CD4-positive, alpha-beta T cell treated with Interleukin-4 for 4 hours (primary cell): ENCODE measurements at places on chromosomes 3 and 15.

DNA sequence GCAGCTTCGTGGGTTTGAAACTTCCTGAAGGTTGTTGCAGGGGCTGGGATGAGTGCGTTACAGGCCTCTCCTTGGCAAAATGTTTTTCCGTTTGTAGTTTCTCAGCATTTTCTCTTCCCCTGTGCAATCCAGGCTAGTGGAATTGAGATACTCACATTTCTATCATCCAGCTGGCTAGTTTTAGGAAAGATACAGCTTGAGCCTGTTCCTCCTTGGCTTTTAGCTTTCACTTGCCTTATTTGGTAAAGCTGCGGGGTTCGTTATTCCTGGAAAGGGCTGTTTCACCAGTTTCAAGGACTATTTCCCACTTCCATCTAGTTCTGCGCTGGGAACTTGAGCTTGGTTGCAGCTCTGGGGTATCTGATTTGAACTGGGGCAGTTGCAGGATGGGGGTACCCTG, 90.3 kb downstream of the ITPR1 start:
- no peak for DNase-seq

GRCh38 chr15:43955140-43955539, 128.3 kb downstream of the WDR76 start:
- no peak for DNase-seq

GRCh38 chr3:62950210-62950609, 75.0 kb upstream of the CADPS start:
- DNase-seq, result no peak

GRCh38 chr3:127159543-127159942, 33.4 kb upstream of the PRR23E start:
- DNase-seq, result no peak
